ENCODE measurements at places on chromosomes 4 and X. TPM values are rescaled to one million over a fixed set of nuclear protein-coding genes. Genes with fewer than 3 reads are reported as not detected.

Gene FAT4
- total RNA-seq: 11.3 TPM

Gene DKC1
- 20.5 TPM for total RNA-seq

Gene ATOH1
- not detected for total RNA-seq

Gene LNX1
- total RNA-seq: 39.2 TPM

Gene ZFYVE28
- total RNA-seq: 54.6 TPM
